ENCODE measurements at places on chromosomes 7 and 10.
A peak's percentile ranks its signal among the peaks of the same experiment; 100 is the strongest.

DNA sequence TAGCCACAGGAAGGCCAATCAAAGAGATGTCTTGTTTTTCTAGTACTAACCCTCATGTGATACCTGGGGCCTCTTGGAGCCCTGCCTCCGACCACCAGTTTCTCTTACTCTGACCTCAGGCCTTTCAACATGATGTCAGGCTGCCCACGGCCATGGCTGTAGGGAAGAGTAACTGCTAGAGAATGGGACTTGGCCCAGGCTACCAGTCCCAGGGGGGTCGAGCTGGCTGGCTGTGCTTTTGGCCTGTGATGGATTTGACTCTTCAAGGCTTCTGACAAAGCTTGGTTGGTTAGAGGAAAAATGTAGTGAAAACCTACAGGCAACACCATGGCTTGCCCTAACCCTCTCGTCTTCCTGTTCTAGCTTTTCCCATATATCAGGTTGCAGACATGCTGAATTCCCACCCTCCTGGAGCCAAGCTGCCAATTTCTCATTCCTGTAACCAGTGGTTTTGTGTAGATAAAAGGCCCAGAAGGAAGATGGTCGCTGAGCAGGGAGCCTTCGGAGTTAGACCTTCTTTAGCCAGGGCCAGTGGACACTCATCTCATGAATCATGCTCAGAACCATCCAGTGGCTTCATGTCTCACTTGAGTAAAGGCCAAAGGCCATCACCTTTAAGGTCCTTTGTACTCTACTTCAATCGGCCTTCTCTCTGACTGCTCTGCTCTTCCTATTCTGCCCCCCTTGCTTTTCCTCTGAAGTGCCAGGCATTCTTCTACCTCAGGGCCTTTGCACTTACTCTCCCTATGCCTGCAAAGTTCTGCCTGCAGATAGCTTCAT, 19.7 kb downstream of the SUFU start:
- no peak for DNase-seq

- DNase-seq: no peak
Measured at GRCh38 chr10:73810358-73810734, 1.1 kb downstream of the NDST2 start.

DNA sequence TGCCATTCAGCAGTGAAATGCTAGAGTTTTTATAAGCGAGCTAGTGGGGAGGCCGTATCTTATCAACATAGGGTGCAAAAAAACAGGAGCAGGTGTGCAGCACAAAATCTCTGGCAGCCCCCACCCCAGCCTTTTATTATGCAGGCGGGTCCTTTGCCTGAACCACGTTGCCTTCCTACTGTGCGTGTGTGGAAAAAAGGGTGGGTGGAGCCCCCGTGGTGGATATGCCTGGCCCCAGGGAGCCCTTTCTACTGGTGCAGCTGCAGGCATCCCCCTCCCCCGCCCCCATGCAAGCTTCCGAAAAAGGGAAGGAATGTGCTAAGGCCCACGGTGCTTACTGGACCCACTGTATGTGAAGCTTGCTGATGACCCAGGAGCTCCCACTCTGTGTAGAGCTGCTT, 175.9 kb downstream of the USP6NL start:
- DNase-seq: no peak

DNA sequence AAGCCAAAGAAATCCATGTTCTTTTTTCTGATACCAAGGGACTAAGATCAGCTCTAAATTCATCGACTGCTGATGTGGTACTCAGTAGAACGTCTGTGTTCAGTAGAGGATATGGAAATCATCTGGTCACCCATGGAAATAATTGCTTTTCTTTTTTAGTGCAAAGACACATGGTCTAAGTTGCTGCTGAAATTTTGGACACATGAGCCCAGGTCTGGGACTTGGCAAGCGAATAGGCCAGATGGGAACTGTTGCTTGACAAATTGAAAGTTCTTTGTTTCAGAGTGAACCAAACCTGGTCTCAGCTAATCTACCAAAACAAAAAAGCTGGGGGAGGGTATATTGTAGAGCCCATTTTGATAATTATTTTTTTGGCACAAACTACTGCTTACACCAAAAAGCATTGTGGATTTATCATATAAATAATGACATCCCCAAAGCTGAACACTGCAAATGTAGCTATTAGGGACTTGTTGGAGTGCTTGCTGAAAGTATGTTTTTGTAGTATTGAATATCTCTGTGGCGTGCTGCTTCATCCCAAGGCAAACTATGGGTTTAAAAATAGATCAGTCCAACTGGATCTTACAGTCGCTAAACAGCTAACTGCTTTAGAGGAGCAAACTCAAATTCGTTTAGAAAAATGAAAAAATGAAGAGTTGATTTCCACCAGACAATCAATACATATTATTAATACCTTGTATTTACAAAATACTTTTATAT, 144.7 kb downstream of the TRIL start:
- DNase-seq: no peak

DNA sequence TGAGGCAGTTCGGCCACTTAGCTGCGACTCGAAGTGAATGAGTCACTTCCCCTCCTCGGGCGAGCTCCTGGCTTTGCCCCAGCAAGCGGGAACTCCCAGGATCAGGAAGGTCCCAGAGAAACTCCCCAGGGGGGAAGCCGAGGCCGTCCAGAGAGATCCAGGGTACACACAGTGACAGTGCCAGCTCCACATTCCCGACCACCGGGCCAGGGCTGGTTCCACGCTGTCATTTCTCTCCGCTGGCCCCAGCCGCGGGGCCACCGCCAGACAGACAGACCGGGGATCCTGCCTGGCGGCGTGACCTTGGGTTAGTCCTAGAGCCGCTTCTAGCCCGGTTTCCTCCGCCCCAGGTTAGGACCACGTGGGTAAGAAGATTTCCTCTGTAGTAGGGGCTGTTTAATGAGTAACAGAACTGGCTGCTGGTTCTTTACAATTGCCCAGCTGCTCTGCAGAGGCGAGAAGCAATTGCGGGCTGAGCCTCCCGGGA, 463 bp upstream of the UPP1 start:
- DNase-seq: no peak

DNA sequence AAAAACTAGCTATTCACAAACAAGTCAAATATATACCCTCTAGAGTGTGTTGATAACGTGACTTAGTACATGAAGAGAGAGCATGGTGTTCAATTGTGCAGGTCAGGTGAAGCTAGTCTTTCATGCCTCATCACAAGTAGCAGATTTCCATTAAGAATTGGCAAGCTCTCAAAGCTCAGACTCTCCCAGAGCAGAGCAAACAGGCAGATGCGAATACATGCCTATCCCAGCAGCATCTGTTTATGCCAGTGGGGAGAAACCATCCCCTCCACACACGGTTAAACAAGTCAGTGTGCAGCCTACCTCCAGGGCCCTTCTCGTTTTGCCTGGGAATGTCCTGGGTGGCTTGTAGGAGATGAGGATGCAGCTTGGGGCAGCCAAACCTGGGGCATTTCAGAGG, 532.5 kb upstream of the C7orf33 start:
- DNase-seq: no peak

- no peak for DNase-seq
Measured at GRCh38 chr7:76293407-76293901, 9.0 kb upstream of the HSPB1 start.

- no peak for DNase-seq
Measured at GRCh38 chr10:75398692-75399460, 2.7 kb downstream of the ZNF503 start.

GRCh38 chr10:69344591-69345252, 66.4 kb downstream of the HK1 start:
- DNase-seq: no peak

DNA sequence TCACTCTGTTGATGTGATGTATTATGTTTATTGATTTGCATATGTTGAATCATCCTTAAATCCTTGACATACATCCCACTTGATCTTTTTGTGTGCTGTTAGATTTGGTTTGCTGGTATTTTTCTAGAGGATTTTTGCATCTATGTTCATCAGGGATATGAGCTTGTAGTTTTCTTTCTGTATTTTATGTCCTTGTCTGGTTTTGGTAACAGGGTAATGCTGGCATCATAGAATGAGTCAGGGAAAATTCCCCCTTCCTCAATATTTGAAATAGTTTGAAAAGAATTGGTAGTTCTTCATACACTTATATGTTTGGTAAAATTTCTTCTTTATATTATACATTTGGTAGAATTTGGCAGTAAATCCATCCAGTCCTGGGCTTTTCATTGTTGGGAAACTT, 89.4 kb upstream of the SLC13A1 start:
- no peak for DNase-seq

GRCh38 chr10:110932505-110933180, 13.2 kb downstream of the SHOC2 start:
- no peak for DNase-seq

DNA sequence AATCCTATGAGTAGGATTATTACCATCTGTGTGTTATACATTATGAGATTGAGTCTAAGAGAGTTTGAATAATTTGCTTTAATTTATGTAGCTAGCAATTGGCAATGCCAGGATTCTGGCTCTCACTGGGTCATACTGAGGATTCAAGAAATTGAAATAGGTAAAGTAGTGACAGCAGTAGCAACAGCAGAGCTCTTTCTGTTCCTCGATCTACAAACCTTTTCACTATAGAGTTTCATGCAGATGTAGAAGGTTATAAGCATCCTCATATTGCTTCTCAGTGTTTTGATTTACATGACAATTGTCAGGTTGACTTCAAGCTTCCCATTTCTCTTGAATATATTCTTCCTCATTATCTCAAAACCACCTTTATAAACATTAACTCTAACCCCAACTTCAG, 294.1 kb upstream of the CSTF2T start:
- DNase-seq: no peak

DNA sequence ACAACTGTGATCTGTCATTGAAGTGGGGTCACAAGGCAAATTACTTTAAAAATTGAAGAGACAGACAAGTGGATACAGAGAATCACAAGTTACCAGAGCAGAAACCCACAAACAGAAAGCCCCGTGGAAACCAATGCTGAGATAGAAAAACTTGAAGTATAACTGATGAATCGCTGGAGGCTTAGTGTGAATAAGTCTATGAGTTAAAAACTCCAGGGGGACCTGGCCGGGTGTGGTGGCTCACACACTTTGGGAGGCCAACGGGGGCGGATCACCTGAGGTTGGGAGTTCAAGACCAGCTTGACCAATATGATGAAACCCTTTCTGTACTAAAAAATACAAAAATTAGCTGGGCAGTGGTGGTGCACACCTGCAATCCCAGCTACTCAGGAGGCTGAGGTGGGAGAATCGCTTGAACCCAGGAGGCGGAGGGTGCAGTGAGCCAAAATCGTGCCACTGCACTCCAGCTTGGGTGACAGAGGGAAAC, 69.7 kb upstream of the ZNRF2 start:
- no peak for DNase-seq

GRCh38 chr7:131186816-131187215, 140.9 kb upstream of the MKLN1 start:
- no peak for DNase-seq

GRCh38 chr10:66151346-66151745, 774.5 kb upstream of the LRRTM3 start:
- DNase-seq: no peak

DNA sequence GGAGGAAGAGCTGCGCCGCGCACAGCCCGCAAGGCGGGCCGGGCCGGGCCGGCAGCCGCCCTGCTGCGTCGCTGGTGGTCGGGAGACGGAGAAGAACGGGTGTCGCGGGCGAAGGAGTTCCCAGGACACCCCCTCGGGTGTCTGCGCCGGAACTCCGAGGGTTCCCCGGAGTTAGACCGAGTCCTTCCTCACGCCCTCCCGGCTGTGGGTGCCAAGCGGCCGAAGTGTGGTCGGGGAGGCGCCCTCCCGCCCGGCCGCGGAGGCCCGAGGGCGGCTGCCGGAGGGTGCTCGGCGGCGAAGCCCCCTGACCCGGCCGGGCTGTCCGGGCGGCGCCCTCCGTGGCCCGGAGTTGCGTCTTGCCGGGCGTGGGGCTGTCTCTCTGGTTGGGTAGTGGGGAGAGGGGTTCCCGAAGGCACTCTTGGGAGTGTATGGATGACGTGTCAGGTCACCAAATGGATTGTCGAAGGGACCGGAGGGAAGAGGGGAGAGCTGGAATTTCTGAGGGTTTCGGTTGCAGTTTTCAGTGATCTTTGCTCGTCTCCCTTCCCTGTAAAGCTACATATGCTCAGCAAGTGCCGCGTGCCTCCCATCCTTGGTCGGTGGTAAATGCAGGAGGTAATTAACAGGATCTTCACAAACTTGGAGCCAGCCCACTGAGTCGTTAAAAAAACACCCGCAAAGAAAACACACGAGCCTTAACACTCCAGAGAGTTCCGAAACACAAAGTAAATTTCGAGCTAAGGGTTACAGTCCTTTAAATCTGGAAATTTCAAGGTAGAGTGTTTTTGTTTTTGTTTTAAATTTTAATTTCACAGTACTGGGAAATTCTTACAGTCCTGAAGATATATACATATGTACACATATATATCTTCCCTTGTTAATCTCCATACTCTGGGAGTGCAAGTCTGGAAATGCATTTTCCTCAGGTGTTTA, 871 bp downstream of the ST7 start:
- DNase-seq: no peak

- no peak for DNase-seq
Measured at GRCh38 chr7:67452516-67453026, 455.9 kb downstream of the TYW1 start.

DNA sequence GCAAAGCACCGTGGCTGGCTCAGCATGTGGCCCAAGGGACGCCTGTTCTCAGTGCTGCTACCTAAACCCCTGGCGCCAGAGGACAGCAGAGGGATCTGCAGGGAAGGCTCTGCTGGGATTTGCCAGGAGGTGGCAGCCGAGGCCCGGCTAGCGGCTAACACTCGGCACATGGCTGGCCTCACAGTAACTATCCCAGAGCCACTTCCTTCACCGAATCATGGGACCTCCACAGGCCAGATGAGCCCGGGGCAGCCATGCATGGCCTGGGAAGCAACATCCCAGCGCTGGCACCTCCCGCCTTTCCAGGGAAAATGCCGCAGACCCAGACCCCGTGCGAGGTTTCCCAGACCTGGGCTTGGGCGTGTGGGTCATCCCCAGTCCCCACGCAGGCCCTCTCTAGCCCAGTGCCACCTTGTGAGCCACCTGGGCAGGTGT, 36.4 kb downstream of the DPYSL4 start:
- DNase-seq: peak; percentile 40

- DNase-seq: no peak
Measured at GRCh38 chr10:132559538-132559937, 22.0 kb downstream of the INPP5A start.

DNA sequence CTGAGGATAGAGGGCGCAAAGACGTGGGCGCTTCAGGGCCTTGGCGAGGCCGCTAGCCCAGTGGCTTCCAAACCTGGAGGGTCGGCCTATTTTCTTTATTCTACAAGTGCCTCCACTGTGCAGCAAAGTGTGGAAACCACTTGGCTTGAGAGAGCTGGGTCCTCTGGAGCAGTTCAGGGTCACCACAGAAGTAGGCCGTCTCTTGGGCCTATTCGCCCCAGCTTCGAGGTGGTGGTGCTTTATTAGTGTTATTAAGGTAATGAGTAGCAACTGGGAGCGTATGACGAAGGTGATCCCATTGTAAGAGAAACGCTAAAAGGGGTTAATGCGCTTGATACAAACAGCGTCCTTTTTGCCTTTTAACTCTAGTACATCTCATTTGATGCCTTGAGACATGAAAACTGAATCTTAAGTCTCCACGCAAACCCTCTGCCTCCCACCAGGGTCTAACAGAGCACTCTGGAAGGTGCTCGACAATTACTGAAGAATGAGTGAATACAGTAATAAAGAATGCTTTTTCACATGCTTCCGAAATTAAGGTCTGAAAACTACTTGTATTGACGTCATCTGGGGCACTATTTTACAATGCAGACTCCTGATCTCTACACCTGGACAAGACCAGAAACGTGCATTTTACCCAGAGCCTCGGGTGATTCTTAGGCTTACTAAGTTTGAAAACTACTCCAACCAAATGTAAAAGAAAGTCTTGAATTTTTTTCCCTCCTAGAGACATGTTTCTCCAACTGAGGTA, 647 bp upstream of the GSAP start:
- DNase-seq: no peak

- peak; percentile 60 for DNase-seq
Measured at GRCh38 chr7:17234398-17235031, 63.9 kb upstream of the AHR start.

GRCh38 chr10:130191380-130191779, 55.2 kb downstream of the GLRX3 start:
- DNase-seq: no peak

Data from stimulated activated naive CD4-positive, alpha-beta T cell treated with Interleukin-2 at 50 U/mL for 16 hours (primary cell).